ENCODE measurements at places on chromosomes 1 and 21.

- DNase-seq, result no peak
Measured at GRCh38 chr1:223249854-223250631, 107.0 kb upstream of the TLR5 start.

GRCh38 chr1:181089017-181089675 lies 646 bp downstream of the IER5 start:
- DNase-seq, result no peak

- no peak for DNase-seq
Measured at GRCh38 chr1:223008808-223009207, 134.2 kb downstream of the TLR5 start.

DNA sequence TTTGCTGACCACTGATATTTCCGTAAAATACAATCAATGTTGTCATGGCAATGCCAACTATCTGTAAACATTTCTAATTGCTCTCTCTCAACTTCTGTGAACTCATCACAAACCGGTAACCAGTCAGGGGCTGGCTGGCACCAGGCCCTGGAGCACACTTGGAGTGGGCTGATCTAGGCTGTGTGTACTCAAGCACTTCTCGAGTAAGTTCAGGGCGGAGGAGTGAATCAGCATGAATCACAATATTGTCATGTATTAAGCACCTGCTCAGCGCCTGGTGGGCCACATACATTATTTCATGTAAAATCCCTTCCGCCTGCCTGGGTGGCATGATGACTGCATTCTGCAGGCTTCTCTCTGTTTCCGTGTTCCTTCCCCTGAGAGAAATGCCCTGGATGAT lies 212.4 kb downstream of the FOXD2 start:
- DNase-seq, result no peak

DNA sequence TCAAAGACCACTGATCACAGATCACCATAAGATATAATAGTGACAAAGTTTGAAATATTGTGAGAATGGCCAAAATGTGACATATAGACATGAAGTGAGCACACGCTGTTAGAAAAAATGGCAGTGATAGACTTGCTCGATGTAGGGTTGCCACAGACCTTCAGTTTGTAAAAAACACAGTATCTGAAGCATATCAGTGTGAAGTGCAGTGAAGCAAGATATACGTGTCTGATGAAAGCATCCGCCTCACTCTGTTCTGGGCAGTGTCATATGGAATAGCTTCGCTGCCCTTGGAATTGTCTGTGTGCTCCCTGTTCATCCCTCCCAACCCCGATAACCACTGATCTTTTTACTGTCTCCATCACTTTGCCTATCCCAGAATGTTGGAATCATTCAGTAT lies 50.7 kb downstream of the GALNT2 start:
- no peak for DNase-seq

GRCh38 chr1:29392486-29393450 lies 156.4 kb downstream of the PTPRU start:
- DNase-seq, result no peak

- DNase-seq, result no peak
Measured at GRCh38 chr1:60244906-60245305, 171.3 kb upstream of the C1orf87 start.

GRCh38 chr1:151828921-151829320 lies 2.7 kb downstream of the RORC start:
- no peak for DNase-seq

DNA sequence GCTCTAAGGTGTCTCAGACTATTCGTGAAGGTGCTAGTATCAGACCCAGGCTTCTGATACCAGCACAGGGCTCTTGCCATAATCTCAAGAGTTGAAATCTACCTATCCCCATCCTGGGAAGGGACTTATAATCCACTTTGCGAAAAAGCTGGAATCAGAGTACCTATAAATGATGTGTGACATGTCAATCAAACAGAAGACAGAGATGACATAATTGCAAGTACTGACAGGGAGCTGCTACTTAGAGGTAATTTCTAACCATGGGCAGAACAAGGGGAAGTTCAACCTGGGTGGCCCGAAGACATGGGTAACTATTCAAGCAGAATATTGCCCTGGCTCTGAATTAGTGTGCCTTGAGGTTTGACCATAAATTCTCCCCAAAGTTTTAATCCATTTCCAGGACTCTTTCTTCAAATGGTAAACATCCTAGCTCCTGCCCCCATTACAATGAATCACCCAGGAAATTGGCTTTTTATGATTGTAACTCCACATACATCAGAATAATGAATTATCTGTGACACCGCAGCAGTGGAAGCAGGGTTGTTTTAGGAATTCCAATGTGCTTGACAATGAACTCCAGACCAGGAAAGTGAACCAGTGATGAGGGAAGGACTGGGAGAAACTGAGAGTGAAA lies 37.2 kb downstream of the KANK4 start:
- DNase-seq, result no peak

DNA sequence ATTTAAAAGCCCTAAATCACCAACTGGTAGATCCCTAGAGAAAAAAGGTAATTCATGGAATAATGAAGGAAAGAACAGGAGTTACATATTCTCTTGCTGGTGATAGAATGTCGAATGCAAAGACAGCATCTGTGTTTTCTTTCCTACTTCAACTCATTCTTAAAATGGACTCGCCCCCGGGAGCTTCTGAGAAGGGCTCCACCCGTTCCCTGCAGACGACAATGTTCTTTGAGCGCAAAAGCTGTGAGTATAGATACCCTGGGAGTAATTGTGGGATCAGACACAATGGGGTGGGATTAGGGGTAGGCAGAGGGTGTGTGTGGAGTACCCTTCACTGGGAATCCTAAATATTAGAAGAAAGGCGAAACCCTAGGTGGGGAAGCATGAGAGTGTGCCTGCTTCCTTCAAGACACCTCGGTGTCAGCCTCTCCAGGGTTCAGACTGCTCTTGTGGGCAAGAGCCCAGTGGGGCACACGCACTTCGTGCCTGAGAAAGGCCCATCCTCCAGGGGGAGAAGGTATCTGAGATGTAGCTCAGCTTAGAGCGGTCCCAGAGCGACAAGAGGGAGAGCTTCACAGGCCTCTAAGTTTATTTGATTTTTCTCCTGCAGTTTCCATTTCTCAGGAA lies 123.3 kb upstream of the DPYD start:
- no peak for DNase-seq

Measured in globus pallidus (tissue), 1 donor.